ENCODE measurements at places on chromosomes 3 and 15.

DNA sequence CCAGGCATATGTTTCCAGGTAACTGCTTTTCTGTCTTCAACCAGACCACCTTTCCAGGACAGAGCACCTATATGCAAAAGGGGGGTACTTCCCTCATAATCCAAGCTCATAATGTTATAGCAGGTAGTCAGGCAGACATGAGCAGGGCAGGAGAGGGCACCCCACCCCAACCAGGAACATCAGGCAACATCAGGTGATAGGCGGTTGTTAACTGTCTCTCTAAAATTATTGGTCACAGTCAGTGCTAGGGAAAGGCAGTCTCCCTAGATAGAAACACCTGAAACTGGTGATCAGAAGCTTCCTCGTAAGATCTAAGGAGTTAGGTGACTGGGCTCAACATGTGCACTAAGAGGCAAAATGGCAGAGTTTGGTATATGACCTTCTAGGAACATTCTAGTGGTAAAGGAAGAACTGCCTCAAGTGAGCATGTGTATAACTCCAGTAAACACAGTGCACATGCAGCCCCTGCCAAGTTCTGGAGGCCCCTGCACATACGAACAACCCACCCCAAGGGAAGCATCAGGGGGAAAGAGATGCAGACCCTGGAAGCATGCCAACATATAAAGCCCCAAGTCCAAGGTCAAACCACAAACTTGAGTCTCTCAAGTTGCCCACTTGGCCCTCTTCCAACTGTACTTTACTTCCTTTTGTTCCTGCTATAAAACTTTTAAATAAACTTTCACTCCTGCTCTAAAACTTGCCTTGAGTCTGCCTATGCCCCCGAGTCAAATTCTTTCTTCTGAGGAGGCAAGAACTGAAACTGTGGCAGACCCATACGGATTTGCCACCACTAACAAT is 270.9 kb downstream of the ULK4 start:
- no peak for DNase-seq

GRCh38 chr3:46420931-46421330 is 13.9 kb downstream of the CCRL2 start:
- DNase-seq: no peak

GRCh38 chr3:182533394-182533793 is 259.9 kb upstream of the ATP11B start:
- DNase-seq: no peak

DNA sequence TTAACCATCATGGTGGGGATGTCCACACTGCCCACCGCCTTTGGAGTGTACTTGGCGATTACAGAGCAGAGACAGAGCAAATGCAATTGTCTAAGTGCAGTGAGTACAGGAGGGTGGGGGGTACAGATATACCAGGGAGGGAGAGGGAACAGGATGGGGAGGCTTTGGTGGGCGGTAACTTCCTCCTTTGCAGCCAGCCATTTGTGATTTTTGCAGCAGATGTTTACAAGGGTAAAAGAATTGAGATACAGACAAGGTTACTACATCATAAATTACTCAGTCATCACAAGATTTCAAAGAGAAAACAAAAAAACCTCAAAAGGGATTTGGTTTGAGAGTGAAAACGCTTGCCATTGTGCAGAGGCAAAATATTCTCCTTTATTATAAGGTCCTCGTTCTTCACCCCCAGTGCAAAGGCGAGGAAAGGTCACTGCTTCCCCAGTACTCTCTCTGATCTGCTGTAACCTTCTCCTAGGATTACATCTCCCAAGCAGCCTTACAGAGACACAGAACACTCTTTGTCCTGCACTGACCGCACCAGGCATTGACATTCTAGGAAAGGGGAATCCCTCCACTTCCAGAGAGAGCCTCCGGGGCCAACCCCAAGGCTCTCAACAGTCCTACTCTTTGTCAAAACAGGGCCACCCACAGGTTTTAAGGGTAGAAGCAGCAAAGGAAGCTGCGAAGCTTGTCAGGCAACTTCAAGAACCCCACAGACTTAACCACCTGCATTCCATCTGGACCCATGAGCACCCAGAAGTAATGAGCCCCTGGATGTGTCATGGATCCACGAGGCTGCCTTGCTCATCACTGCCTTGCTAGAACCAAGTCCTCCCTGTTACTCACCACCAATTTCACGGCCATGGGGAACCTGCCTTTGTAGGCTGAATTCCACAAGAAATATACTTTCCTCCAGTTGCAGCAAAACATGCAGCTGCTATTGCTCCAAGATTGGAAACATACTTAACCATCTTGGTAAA is 117.3 kb downstream of the ADAMTS17 start:
- DNase-seq: no peak

DNA sequence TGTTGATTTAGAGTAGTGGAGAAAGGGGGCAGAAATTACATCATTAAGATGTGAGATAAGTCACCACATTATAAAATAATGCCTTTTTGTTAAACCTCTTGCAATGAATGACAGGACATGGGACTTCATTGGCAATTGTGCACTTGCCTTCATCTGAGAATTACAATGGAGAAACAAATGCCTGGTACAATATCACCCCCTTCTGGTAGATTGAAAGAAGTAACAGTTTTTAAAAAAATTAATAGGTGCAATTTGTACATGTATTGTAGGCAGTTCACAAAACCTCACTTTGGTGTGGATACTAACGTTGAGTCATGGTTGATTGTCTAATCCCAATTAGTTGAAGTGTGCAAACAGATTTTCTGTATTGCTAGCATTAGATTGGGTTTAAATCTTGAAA is 4.6 kb upstream of the P2RY14 start:
- no peak for DNase-seq

- DNase-seq: no peak
Observed at GRCh38 chr15:52394118-52394517, 98.5 kb upstream of the MYO5C start.

DNA sequence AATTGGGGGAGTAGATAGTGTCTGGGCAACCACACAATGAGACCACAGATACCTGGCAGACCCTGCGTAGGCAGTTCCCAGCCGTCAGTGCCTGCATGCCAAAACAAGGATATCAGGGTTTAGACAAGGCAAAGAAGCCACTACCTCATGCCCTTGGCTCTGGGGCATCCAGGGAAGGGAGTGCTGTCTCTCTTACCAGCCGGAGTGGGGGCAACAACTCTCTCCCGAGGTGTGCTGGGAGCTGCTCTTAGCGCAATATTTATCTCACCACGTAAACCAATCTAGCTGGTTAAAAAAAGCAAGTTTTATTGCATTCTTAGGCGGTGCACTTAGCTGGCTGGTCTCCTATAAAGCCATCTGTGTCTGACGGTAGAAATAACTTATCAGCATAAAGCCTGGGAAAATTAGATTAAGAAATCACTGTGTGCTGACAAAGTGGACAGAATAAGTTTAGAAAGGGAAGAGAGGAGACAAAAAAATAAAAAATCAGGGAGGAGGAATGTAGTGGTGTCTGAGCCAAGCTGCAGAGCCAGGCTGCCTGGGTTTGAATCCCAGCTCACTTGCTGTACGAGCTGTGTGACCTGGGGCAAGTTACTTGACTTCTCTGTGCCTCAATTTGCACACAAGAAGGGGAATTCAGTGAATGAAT is 273.2 kb downstream of the PDZRN3 start:
- DNase-seq: no peak

- no peak for DNase-seq
Observed at GRCh38 chr3:38890426-38890825, 74.4 kb upstream of the SCN10A start.

- DNase-seq: no peak
Observed at GRCh38 chr3:148233403-148233802, 464.3 kb upstream of the AGTR1 start.

GRCh38 chr3:55252921-55253320 is 234.2 kb downstream of the WNT5A start:
- no peak for DNase-seq
